C1 segment of cervical spinal cord (tissue), 14 donors: ENCODE measurements at places on chromosomes 1 and 21.
A peak's percentile ranks its signal among the peaks of the same experiment; 100 is the strongest.

- DNase-seq: no peak
These were observed 2.4 kb upstream of the RNU11 start for GRCh38 chr1:28646040-28646439.

GRCh38 chr1:2594001-2594640, 7.5 kb downstream of the PRXL2B start:
- DNase-seq: no peak

- no peak for DNase-seq
These were observed 2.0 kb downstream of the C1orf226 start for GRCh38 chr1:162383516-162383915.

DNA sequence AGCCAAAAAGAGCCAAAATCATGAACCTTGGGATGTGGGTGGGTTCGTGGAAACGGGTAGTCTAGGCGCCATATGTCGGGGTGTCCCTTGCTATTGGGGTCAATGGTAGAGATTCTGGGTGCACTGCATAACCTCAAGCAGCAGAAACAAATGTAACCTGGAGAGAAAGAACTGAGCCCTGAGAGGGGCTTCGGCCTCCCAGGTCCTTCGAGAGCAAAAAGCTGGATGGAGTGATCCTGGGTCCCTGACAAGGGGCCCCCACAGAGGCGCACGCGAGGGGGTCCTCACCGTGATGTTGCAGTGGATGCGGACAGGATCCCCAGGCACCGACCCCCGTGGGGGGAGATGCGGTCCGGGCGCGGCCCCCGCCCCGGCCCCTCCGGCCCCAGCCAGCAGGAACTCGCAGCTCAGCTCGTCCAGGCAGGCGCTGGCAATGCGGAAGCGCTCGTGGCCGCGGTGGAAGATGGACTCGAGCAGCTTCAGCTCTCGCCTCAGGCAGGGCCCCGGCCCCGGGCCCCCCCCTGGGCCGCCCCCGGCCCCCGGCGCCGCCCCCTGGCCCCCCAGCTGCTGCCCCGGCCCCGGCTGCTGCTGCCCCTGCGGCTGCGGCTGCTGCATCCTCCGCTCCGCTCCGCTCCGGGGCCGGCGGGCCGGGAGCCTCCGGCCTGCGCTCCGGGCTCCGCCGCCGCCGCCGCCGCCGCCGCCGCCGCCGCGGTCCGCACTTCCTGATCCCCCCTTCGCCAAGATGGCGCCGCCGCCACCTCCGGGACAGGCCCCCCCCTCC, at the start of gene UBE2Q1:
Gene UBE2Q1 (minus strand): TSS at position 724 of the 781 bp plus-strand sequence. CDS start 109 bp downstream, at position 615.
- DNase-seq: peak; percentile 30

DNA sequence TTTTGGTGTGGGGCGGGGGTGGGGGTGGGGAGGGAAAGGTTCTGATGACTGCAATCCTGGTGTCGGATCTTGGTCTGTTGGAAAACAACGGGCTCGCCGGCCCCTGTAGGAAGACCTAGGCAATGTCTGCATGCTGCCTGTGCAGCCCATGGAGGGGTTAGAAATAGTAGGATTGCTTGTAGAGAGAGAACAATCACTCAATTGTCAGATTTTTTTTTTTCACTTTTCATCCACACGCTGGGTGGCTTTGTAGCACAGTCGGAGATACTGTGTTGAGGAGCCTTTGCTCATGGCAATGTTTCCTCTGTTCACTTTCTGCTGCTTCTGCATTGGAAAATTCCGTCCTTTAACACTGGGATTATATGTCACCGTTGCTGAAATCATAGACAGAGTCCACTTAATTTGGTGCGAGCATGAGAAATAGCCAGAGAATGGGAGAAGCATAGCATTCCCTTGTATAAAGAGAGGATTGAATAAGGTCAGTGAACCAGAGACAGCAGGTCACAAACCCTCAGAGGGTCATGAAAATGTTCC, 107.5 kb downstream of the MRPS6 start:
- DNase-seq: peak; percentile 26

- DNase-seq: no peak
These were observed 95.0 kb downstream of the SUSD4 start for GRCh38 chr1:223269006-223269405.

DNA sequence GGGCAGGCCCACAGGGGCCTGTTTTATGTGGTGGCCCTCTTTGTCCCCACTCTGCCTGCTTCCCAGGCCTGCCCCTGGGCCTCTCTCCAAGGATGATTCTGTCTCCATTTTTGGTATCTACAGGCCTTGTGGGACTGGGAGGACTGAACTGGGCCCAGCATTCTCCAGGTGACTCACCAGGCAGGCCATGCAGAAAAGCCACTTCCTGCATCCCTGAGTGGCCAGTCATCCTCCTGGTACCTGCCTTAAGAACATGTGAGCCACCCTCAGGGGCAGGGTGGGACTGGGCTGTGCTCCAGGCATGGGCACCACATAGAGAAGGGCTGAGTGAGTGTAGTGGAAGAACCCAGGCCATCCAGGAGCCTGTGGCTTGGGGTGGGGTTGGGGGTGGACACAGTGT, 20.0 kb upstream of the BCAR3 start:
- DNase-seq: no peak

DNA sequence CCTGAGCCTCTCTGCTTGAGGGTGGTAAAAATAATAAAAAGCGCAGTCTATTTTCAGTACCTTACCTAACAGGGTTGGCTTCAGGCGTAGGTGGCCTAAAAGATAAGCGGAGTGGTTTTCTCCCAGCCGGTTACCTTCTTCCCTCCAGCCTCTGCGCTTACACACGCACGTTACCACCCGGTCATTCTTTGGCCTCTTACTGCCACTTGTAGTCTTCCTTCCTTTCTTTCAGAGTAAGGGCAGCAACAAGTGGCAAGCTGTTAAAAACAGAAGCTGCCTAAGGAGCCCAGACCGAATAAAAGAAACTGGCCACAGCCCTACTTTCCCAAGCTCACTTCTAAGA, 35.4 kb downstream of the CLCA1 start:
- DNase-seq: no peak

DNA sequence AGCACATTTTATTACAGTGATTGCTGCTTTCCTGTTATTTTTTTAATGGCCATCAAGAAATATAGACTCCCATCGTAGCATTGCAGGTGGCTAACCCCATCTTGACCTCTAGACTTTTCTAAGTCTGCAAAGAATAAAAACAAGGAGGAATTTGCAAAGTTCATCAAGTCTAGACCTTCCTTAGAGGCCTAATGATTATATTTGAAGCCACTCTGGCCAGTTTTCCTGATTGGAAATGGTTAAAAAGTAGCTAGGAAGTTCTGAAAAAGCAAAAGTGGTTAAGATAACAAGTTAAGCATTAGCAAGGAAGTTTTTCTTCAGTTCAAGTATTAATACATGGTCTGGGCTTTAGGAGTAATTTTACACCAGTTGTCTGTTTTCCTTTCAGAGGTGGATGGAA, 16.7 kb upstream of the KCNJ15 start:
- no peak for DNase-seq

GRCh38 chr1:112800289-112800688, 85.2 kb upstream of the PPM1J start:
- DNase-seq: no peak

GRCh38 chr1:100565533-100565932, 27.6 kb downstream of the GPR88 start:
- DNase-seq: no peak

DNA sequence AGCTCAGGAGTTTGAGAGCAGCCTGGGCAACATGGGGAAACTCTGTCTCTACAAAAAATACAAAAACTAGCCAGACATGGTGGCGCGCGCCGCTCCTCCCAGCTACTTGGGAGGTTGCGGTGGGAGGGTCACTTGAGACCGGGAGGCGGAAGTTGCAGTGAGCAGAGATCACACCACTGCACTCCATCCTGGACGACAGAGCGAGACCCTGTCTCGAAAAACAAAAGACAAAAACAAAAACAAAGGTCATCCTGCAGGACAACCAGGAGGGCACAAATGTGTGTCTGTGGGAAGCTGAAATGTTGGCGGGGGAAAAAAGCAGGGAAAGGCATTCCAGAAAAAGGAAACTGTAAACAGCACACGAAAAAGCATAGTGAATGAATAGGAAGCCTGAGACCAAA, 104.1 kb upstream of the HNRNPU start:
- DNase-seq: no peak

- no peak for DNase-seq
These were observed 23.2 kb downstream of the FUBP1 start for GRCh38 chr1:77955709-77956108.

DNA sequence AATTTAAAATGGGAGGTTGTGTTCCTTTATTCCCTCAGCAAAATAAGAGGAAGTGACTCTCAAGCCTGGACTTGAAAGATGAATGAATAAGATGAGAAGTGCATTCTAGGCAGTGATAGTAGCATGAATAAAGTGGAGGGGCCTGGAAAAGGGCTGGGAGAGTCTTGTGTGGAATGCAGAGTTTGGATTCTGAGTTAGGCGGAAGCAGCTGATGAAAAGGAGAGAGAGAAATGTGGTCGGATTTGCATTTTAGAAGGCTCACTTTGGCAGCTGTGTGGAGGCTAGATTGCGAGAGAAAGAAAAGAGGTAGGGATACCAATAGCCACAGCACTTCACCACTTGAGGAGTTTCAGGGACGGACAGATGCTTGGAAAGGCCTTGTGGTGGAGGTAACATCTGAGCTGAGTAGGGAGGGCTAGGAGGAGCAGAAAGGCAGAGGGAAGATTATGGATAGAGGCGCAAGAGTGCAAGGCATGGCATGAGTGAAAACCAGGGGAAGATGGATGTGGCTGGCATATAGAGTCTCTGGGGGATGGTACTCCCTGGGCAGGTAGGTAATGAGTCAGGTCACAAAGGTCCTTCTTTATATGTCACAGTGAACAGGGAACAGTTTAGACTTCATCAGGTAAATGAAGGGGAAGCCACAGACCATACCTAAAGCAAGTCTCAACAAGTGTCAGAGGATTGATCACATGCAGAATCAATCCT, 59.6 kb downstream of the ST3GAL3 start:
- DNase-seq: no peak

- DNase-seq: no peak
These were observed 904.2 kb downstream of the KCNT2 start for GRCh38 chr1:195704028-195704427.

- no peak for DNase-seq
These were observed 10.1 kb downstream of the JMJD4 start for GRCh38 chr1:227725046-227725445.

GRCh38 chr1:116497656-116498055, 73.2 kb downstream of the CD58 start:
- DNase-seq: no peak

- no peak for DNase-seq
These were observed 28.3 kb downstream of the CAPZB start for GRCh38 chr1:19456968-19457441.

DNA sequence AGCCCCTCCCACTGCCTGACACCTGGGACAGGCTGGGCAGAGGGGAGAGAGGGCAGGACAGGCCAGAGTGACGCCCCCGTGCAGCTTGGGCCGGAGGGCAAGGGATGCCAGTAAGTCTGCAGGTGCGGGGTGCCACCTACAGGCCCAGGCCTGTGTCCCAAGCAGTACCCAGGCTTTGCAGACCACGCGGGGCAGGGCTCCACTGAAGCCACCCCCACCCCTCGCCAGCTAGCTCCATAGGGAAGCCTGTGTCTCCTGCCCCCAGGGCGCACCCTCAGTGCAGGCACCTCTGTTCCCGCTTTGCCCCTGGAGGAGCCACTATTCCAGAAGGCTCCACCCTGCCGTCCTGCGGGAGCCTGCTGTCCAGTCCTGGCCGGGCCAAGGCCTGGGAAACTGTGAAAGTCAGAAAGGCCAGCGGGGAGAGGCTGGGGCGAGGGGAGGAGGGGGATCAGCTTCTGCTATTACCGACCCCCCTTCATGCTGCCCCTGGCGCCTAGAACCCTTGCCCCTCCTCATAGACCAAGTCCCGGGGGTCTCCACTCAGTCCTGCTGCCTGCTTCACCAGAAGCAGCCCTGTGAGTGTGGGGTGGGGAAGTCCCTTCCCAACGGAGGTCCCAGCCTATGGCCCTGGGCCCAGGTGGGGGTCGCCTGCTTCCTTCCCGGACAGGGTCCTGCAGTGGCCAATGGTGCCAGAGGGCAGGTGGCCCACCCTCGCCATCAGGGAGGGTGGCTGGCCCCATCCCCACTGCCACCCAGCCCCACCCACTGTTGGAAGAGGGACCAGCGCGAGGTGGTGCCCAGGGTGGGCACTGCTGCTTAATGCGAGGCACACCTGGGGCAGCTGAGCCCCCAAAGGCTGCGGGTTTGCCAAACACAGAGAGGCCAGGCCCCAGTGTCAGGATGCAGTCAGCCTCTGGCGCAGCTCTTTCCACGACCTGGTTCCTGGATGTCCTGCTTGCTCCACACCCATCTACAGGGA, 54.4 kb downstream of the KCNAB2 start:
- no peak for DNase-seq

- no peak for DNase-seq
These were observed 26.8 kb upstream of the ATP5PO start for GRCh38 chr21:33942426-33942825.

DNA sequence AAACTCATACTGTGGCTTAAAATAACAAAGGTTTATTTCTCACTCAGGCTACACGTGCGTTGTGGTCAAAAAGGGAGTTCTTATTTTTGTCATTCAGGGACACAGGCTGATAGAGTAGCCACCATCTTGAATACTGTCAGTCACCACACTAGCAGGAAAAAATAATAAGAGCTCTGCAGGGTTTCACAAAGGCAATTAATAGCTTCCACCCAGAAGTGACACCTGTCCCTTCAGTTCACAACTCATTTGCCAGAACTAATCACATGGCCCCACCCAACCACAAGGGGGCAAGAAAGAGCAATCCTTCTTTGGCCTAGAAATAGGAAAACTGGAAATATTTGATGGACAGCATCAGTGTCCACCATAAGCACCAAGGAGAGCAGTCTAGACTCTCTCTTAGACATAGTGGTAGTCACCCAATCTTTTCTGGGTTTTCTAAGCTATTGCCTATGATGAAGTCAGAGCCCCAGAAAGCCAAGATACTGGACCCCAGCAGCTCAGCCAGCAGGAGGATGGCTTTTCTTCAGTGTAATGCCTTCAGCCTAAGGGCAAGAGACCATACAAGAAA, 8.2 kb downstream of the HAPLN2 start:
- DNase-seq: no peak

GRCh38 chr1:154479764-154480421, 22.1 kb upstream of the TDRD10 start:
- peak; percentile 32 for DNase-seq

DNA sequence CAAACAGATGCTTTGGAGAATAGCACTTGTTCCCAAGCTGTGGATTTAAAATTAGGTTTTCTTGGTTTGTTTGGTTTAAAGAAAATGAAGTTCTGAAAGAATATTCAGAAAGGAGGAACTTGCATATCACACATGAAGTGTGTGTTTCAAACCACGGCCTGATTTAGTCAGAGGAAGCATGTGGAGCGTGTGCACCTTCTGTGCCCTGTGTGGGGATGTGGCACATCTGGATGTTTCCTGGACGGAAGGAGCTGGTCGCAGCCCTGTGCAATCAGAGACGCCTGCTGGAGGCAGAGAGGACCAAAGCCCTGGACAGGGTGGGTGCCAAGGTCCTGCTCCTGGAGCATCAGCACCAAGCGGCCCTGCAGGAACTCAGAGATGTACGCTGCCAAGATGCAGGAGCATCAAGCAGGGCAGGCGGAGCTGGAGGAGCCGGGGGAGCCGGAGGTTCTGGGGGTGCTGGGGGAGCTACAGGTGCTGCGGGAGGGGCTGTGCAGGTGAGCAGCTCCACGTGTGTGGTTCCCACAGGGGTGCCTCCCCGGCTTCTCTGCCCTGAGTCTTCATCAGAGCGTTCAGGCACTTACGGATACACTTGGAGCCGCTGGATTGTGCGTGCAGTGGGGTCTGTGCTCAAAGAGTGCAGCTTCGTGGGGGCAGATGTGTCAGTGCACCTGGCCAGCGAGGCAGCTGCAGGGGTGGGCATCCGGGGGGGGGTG, 45.7 kb downstream of the PCNT start:
- no peak for DNase-seq
